ENCODE measurements at places on chromosomes 11 and 22.

DNA sequence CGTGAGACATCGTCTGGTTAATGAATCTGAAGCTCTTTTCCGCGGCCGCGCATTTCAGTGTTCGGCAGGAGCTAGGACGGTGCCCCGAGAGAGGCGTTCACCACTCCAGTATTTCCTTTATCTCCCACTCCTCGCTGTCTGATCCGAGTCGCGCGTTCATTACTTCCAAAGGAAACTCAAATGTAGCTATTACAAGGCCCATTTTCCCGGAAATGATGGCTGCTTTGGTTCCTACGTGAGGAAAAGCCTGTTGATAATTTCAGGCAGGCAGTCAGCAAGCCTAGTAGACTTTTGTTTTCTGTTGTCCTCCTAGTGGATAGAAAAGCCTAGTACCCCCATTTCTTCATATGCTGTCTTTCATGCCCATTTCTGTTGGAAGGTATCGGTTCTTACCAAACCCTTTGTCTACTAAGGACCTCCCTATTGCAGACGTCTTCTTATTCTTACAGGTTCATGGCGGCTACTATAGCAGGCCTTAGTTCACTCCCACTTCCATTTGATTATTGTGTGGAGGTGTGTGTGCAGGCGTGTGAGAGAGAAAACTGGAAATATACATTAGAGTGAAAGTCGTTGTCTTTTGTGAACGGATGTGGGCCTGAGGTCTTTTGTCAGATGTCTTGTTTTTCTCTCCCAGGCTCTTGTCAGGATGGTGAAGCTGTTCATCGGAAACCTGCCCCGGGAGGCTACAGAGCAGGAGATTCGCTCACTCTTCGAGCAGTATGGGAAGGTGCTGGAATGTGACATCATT, 737 bp downstream of the RBM4 start:
- no peak for DNase-seq

- DNase-seq, result peak; percentile 62
Observed at GRCh38 chr11:91023731-91024130, 800.9 kb upstream of the CHORDC1 start.

DNA sequence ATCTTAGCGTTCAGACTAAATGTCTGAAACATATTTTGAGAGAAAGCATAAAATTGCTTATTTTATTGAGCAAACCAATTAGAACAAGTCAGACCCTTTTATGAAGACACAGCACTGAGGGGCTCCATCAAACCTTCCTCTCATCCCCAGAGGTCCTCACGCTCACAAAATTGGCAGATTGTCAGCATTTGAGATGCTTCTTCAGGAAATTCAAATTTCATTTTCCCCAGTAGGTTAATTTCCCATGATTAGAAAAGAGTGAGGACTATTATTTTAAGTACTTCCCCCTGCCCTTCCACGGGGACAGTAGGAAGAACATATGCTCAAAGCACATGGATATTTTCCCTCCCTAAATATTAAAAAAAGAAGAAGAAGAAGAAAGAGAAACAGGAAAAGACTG, 851.8 kb downstream of the BRD1 start:
- DNase-seq, result no peak

DNA sequence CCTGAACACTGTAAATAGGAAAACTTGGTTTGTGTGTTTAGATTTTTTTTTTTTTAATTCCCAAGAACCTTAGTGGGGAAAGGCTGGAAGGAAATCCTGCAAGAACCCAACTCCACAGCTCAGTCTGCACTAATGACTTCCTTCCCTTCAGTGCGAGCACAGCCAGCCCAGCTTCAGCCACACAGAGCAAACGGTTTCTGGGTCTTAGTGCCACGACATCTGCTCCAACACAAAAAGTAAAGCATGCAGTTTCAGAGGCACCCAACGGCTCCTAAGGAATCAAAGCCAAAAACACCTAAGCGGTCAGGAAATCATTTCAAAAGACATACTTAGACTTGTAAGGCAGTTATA, 236.1 kb downstream of the TTC28 start:
- no peak for DNase-seq

GRCh38 chr11:102680945-102681344, 24.6 kb downstream of the MMP27 start:
- no peak for DNase-seq

GRCh38 chr11:68329978-68330699, 17.7 kb downstream of the LRP5 start:
- DNase-seq, result no peak
